ENCODE measurements at places on chromosomes 1 and 21.
A peak's percentile ranks its signal among the peaks of the same experiment; 100 is the strongest.

GRCh38 chr1:117803318-117803717, 126.1 kb downstream of the GDAP2 start:
- no peak for DNase-seq

DNA sequence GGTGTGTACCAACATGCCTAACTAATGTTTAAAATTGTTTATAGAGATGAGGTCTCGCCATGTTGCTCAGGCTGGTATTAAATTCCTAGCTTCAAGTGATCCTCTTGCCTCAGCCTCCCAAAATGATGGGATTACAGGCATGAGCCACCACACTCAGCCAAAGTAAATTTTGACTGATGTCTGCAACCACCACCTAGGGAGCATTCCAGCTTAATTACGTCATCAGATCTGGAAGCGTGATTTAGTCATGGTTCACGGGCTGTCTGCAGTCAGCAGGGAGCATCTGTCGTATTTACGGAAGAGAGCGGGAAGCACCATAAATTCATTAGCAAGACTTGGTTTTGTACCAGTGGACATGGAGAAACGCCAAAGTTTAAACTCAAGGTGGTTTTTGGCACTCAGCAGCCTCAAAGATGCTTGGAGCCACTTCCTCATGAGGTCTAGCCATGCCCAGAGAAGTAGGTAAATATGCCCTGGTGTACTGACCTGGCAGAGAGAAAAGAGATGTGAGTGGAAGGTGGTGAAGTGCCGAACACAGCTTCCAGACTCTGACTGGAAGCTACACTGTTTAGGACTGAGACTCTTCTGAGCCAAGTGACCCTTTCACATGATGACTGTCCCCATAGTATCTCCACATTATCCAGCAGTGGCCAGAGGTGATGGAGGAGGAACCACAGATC, 60.8 kb upstream of the SLC35F3 start:
- DNase-seq = peak; percentile 59

DNA sequence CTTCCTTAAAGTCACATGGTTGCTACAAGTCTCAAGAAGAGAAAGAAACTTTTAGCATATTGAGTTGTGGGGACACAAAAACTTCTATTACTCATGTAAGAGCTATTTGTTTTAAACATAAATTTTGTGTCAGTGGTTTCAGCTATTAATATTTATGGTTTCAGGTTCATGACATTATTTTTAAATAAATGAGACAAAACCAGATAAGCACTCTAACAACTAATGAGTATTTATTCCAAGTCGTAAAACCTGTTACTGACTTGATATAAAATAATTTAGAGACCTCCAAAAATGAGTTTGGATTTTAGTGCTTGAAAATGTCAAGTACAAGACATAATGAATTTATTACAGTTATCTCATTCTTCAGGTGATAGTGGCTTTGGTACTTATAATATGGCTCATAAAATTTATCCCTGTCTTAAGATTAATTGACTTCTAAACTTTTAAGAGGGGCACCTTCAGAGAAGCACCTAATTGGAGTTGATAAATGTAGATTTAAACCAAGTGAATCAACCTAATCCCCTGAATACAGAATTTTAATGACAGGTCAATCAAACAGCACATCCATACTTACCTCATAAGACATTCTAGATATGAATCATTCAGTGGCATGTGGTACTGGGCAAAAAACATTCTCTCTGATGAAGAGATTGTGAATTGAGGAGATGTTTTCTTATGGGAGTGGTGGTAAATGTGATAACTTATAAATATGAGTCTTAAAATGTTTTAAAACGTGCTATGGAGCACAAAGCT, 167.7 kb upstream of the PTGFR start:
- peak; percentile 31 for DNase-seq

GRCh38 chr1:76247261-76247852, 172.8 kb downstream of the ST6GALNAC3 start:
- DNase-seq = no peak

- no peak for DNase-seq
Observed at GRCh38 chr1:207754974-207755700, 3.3 kb downstream of the CD46 start.

DNA sequence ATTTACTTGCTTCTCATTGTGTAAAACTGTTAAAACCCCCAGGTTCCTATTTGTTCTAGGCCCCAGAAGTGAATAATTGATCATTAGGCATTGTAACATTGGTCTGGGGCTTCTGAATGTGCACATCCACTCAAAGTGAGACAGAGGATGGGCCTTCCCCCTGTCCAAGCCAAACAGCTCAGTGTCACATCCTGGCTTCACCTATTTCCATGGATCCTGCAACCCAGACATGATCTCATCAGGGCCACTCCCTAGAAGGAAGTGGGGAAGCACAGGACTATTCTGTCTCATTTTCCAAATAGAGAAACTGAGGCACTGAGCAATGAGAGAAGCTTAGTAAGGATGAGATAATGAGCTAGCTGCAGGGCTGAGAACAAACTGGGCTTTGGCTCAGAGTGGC, 47.4 kb upstream of the TSPAN2 start:
- peak; percentile 15 for DNase-seq

DNA sequence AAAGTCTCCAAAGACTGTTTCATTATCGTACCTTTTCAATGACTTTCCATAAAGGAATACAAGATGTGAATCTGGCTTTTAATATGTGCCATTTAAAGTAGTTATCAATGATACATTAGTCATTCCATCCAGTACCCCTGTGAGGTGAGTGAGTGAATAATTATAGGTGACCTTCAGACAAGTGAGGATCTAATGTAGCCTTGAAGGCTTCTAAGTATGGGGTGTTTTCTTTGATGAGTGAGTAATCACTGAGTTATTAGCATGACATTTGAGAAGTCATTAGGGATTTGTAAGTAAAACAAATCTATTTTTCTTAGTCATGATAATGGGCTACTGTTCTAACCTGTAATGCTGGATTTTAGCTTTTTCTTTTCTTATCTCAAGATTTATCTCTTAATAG, 831.4 kb downstream of the ADGRL2 start:
- no peak for DNase-seq

GRCh38 chr1:194347200-194347599, 1160.8 kb upstream of the B3GALT2 start:
- peak; percentile 23 for DNase-seq

Data from ELR (cell line).